Pancreas (tissue), 10 donors: ENCODE measurements at places on chromosomes 11 and 22. TPM values are rescaled to one million over a fixed set of nuclear protein-coding genes. Genes with fewer than 3 reads are reported as not detected.

- no peaks in the 10 kb centered on the region for H3K36me3 ChIP-seq
- H3K27me3 ChIP-seq = no peaks in the 10 kb centered on the region
- no peaks in the 10 kb centered on the region for H3K4me1 ChIP-seq
- H3K4me3 ChIP-seq = no peak overlapping the region
Observed at GRCh38 chr11:76655501-76656049, 15.0 kb downstream of the LRRC32 start.

DNA sequence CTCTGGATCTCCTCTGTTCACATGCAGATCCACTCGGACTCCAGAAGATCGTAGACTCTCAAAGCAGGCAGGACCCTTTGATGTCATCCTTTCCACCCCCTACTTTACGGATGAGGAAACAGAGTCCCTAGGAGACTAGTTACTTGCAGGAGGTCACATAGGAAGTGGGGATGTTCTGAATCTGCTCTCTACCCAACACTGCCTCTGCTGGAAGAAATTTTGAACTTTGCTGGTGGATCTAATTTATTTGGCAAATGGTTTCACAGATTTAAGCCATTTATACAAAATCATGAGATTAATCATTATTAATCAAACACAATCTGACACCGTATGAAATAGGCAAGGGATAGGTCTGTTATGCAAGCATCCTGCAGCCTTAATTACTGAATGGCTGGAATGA, 55.0 kb upstream of the USP47 start:
- H3K4me1 ChIP-seq = no peaks in the 10 kb centered on the region
- DNase-seq = no peak
- H3K27me3 ChIP-seq = no peaks in the 10 kb centered on the region

- DNase-seq = no peak
- no peak overlapping the region for H3K27ac ChIP-seq
- H3K4me1 ChIP-seq = no peaks in the 10 kb centered on the region
- H3K36me3 ChIP-seq = peaks cover 25% of the 10 kb centered on the region
- H3K27me3 ChIP-seq = no peaks in the 10 kb centered on the region
- no peak overlapping the region for H3K4me3 ChIP-seq
Observed at GRCh38 chr11:3015796-3016195, 23.7 kb upstream of the NAP1L4 start.

GRCh38 chr11:123560006-123560405, 94.4 kb downstream of the SCN3B start:
- no peak overlapping the region for H3K27ac ChIP-seq
- peaks cover 5% of the 10 kb centered on the region for H3K4me1 ChIP-seq
- H3K36me3 ChIP-seq = no peaks in the 10 kb centered on the region
- no peaks in the 10 kb centered on the region for H3K27me3 ChIP-seq
- peak overlapping the region; percentile 46 for H3K4me3 ChIP-seq
- DNase-seq = peak; percentile 77

- no peak overlapping the region for H3K27ac ChIP-seq
- peaks cover 4% of the 10 kb centered on the region for H3K27me3 ChIP-seq
- no peak for DNase-seq
- no peaks in the 10 kb centered on the region for H3K4me1 ChIP-seq
- H3K36me3 ChIP-seq = no peaks in the 10 kb centered on the region
Observed at GRCh38 chr22:49367041-49367697, 460.5 kb downstream of the BRD1 start.

GRCh38 chr11:29159552-29160465, 857.0 kb downstream of the KCNA4 start:
- no peak overlapping the region for H3K27ac ChIP-seq
- H3K4me1 ChIP-seq = no peaks in the 10 kb centered on the region
- no peaks in the 10 kb centered on the region for H3K27me3 ChIP-seq

- no peaks in the 10 kb centered on the region for H3K36me3 ChIP-seq
- no peak overlapping the region for H3K4me3 ChIP-seq
- H3K27me3 ChIP-seq = no peaks in the 10 kb centered on the region
- DNase-seq = no peak
Observed at GRCh38 chr11:25349537-25349936, 852.7 kb downstream of the LUZP2 start.

GRCh38 chr11:134541355-134541754, 129.3 kb upstream of the B3GAT1 start:
- H3K27me3 ChIP-seq = no peaks in the 10 kb centered on the region
- no peak overlapping the region for H3K4me3 ChIP-seq
- H3K27ac ChIP-seq = no peak overlapping the region
- no peaks in the 10 kb centered on the region for H3K36me3 ChIP-seq
- H3K4me1 ChIP-seq = no peaks in the 10 kb centered on the region

GRCh38 chr11:121576531-121576930, 123.8 kb upstream of the SORL1-AS1 start:
- no peaks in the 10 kb centered on the region for H3K4me1 ChIP-seq
- H3K27me3 ChIP-seq = no peaks in the 10 kb centered on the region
- H3K36me3 ChIP-seq = no peaks in the 10 kb centered on the region

DNA sequence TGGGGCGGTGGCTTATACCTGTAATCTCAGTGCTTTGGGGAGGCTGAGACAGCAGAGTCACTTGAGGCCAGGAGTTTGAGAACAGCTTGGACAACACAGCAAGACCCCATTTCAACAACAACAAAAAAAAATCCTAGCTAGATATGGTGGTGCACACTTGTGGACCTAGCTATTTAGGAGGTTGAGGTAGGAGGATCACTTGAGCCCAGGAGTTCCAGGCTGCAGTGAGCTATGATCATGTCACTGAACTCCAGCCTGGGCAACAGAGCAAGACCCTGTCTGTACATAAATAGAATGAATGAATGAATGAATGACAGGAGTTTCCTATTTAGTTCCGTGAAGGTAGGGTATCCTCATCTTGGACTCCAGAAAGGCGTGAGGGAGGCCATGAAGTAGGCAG, 107.0 kb downstream of the OSBP2 start:
- no peaks in the 10 kb centered on the region for H3K36me3 ChIP-seq
- DNase-seq = no peak
- H3K4me3 ChIP-seq = no peak overlapping the region
- H3K4me1 ChIP-seq = no peaks in the 10 kb centered on the region
- H3K27me3 ChIP-seq = no peaks in the 10 kb centered on the region
- H3K27ac ChIP-seq = no peak overlapping the region

DNA sequence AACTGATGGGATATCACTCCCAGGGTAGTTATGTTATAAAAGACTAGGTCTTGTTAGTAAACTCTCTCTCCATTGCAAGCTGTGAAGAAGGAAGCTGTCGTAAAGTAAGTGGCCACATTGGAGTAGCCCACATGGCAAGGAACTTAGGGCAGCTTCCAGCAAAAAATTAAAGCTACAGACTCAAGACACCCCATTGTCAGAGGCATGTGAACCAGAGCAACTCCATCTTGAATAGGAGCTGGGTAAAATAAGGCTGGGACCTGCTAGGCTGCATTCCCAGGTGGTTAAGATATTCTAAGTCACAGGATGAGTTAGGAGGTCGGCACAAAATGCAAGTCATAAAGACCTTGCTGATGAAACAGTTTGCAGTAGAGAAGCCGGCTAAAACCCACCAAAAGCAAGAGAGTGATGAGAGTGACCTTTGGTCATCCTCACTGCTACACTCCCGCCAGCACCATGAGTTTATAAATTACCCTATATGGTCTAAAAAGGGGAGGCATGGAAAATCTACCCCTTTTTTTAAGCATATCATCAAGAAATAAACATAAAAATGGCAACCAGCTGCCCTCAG, 23.9 kb downstream of the CCKBR start:
- H3K27ac ChIP-seq = no peak overlapping the region
- no peak for DNase-seq
- H3K27me3 ChIP-seq = no peaks in the 10 kb centered on the region

GRCh38 chr11:123704341-123704740, 37.1 kb downstream of the ZNF202 start:
- H3K27me3 ChIP-seq = no peaks in the 10 kb centered on the region
- no peak overlapping the region for H3K4me3 ChIP-seq
- H3K27ac ChIP-seq = no peak overlapping the region
- H3K36me3 ChIP-seq = no peaks in the 10 kb centered on the region
- no peaks in the 10 kb centered on the region for H3K4me1 ChIP-seq
- no peak for DNase-seq

The CHRDL2 gene
- 2.4 TPM for total RNA-seq

The MS4A14 gene
- total RNA-seq = 0.52 TPM

The CD44 gene
- total RNA-seq = 386 TPM

The MS4A6E gene
- not detected for total RNA-seq

The VPS51 gene
- 131 TPM for total RNA-seq

The TRIM34 gene
- total RNA-seq = 1.6 TPM

The GDPD4 gene
- not detected for total RNA-seq

The HOATZ gene
- total RNA-seq = not detected

The SEC14L6 gene
- total RNA-seq = 3.3 TPM
